ENCODE measurements at places on chromosomes 3 and 15.
A peak's percentile ranks its signal among the peaks of the same experiment; 100 is the strongest.

DNA sequence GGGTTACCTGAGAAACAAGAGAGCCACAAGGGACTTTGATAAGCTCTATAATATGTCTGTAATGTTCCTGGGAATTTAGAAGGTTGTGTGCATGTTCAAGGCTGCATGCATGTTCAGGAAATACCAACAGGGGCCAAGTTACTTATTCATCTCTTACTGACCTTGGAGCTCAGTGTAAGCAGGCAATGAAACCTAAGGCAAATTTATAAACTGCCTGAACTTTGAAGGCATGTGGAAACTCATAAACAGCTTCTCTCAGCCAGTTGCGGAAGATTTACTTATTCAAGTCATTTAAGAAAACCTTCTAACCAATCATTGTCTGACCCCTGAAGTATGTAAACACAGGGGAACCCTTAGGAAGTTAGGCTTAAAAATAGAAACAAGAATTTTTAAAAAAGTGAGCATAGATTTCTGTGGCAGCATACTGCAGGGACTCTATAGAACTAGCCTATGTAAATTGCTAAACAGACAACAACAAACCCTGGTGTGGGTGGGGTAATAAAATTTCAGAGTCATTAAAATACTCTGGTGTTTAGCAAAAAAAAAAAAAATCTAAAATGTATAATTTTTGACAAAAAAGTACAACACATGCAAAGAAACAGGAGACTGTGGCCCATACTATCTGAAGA is 57.2 kb downstream of the SLC15A2 start:
- DNase-seq: no peak

DNA sequence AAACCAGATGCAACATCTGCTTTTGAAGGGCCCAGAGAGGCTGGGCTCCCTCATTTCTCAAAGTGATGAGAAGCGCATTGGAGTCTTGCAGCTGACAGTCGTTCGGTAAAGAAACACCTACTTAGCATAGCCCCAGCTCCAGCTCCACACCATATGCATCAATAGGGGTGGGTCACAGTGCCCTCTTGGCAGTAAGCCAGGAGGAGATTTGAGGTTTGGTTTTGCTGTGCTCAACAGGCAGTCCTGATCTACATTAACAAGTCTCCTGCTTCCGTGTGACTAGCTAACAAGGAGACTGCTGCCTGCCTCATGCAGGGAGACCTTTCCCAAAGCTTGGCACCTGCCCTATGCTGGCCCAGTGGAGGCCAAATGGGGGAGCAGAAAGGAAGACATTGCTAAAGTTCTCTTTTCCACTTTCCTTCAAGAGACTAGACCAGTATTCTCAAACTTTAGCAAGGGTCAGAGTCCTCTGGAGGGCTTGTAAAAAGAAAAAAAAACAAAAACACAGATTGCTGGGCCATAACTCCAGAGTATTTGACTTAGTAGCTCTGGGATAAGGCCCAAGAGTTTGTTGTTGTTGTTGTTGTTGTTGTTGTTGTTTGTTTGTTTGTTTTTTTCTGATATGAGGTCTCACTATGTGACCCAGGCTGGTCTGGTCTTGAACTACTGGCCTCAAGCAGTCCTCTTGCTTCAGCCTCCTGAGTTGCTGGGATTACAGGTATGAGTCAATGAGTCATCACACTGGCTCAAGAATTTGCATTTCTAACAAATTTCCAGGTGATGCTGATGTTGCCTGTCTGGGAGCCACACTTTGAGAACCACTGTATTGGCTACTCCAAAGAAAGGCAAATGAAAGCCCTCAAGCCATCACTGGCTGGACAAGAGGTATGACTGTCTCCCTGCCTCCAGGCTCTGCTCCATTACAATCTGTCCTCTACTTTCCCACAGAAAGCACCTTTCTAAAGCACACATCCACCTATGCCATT is 294.9 kb downstream of the RORA start:
- no peak for DNase-seq

DNA sequence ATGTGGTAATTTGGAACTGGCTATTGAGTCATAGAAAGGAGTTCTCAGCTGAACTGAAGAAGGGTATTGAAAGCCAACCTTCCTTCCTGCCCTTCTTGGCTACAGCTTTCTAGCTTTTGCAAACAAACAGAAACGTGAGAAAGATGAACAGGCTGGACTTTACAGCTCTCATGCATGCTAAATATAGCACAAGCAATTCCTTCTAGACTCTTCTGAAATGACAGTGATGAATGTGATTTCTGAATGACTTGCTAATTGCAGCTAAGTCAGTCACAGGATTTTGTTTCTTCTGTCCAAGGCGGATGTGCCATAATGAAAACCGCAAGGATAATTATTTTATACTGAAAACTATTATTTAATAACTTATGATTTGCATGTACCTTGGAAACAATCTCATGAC is 36.3 kb downstream of the BCHE start:
- DNase-seq: no peak

- peak; percentile 37 for DNase-seq
Observed at GRCh38 chr3:72011485-72011884, 226.5 kb upstream of the PROK2 start.

DNA sequence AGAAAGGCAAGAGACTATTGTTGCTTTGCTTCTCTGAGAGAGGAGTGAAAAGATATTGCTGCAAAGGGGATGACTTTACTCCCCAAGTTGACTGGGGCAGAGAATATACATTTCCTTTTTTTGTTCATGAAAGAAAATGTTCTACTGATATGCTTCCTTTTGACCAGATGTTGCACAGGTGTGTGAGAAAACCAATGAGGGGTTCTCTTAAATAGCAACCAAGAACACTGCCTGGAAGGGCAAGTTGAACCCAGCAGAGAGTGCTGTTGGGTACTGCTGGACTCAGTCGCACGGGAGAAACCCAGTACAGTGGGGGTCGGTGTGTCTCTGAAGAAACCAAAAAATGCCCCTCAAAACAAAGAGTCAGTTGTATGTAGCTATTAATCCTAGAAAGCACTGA is 101.2 kb downstream of the CHST2 start:
- DNase-seq: no peak

DNA sequence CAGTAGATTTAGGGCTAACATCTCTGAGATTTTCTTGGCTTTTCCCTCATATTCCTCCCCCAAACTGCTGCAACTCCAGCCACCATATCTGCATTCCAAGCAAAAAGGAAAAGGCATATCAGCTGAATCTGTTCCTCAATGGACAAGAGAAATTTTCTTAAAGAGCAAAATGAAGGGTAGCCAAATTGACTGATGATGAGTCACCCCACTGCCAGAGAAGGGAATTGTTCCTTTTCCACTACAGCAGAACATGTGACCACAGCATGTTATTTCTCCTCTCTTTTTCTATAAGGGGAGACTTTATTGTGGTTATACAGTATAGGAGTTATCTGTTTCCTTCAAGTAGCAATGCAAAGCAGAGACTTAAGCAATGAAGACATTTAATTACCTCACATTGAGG is 172.5 kb downstream of the MTHFS start:
- DNase-seq: no peak

GRCh38 chr3:5057272-5057671 is 64.8 kb upstream of the ARL8B start:
- DNase-seq: no peak

- DNase-seq: no peak
Observed at GRCh38 chr3:5754602-5755001, 567.1 kb downstream of the EDEM1 start.

- no peak for DNase-seq
Observed at GRCh38 chr3:29153811-29154210, 127.1 kb upstream of the RBMS3 start.

GRCh38 chr3:123350971-123351370 is 97.9 kb downstream of the ADCY5 start:
- no peak for DNase-seq

DNA sequence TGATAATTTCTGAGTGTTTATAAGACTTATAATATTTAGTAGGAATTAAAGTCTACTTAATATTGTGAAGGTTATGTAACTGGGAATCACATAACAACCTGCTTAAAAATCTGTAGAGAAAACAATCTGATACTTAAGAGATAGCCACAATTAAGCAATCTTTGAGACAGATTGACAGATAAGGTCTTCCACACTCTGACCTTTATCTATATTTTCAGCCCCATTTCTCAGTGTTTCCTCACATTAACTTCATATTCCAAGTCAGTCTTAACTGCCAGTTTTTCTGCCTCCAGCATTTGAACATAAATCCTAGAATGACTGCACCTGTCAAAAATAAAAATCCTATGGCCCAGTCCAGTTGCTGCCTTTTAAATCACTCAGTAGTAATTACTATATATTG is 423.2 kb downstream of the PYDC2 start:
- DNase-seq: no peak

GRCh38 chr15:25170113-25170731 is 215.4 kb downstream of the SNRPN start:
- DNase-seq: no peak

DNA sequence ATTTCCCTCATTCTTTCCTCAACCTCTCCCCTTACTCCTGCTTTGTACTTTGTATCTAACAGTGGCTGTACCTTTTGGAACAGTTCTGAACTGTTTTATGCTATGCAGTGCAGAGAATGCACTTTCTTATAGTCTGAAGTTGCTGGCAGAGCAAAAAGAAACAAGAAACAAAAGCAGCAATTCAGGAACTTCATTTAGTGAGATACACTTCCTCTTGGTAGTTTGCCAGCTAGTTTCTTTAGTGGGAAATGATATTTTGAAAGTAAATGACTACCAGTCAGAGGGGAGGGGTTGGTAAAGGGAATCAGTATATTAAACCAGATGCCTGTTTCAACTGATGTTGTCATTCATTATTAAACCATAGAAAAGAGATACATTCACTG is 55.0 kb upstream of the CHD2 start:
- no peak for DNase-seq

GRCh38 chr3:195873971-195874370 is 34.4 kb downstream of the TNK2 start:
- no peak for DNase-seq

DNA sequence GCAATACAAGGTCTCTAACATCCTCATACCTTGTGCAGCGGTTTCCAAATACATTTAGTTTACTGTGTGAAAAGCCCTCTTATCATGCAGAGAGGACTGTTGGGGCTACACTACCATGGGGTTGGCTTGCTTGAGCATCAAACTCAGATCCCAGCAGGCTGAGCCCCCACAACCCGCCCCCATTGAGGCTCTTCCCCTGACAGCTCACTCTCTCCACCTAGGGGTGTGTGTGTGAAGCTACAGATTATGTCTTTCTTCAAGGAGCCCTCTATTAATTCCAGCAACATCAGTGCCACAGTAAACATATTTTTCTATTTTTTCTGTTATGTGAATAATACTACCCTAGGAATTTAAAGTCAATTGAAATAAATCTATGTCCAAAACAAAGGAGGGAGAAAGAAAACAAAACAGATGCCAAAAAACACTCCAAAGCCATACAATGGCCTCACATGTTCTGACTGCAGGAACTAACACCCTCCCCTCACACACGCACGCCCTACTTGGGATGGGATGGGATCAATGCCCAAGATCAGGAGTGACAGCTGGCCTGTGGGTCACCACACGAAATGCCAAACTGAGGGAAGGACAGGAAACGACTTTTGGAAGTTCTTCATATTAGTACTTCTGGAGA is 14.7 kb downstream of the TM4SF4 start:
- peak; percentile 67 for DNase-seq

DNA sequence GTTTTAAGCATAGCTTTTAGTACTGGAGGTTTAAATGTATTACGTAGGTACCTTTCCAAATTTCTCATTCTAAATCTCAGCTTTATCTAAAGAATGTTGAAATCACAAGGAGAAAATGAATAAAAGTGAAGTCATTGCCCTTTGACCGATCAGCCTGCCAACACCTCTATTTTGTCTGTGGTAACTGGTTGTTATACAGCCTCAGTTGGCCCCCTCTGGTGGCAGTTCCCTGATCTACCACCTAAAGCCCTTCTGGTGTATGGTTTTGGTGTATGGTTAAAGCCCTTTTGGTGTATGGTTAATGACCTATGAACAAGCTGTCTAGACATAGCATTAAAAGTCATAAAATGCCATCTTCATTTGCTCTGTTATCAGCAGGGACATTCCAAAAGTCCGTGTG is 378.2 kb upstream of the AZI2 start:
- peak; percentile 80 for DNase-seq

DNA sequence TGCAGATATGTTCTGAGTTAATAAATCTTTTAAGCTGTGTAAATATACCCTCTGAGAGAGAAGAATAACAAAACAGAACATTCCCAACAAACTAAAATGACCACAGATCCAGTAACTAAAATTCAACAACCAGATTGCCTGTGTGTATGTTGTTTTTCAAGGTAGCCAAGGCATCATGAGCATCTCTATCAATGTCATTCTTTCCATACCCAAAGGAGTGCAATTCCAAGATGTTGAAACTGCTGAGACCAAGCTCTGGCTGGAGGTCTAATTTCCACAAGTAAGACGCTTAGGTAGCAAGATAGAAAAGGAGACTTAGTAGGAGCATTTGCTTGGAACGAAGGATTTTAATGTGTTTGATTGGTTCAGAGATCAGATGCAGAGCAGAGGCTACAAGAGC is 276.3 kb downstream of the RBMS3 start:
- no peak for DNase-seq

- no peak for DNase-seq
Observed at GRCh38 chr3:165744025-165744424, 93.2 kb downstream of the BCHE start.

GRCh38 chr15:79432345-79433275 is 474 bp downstream of the MINAR1 start:
- DNase-seq: peak; percentile 65

- no peak for DNase-seq
Observed at GRCh38 chr15:45710657-45711056, 75.8 kb downstream of the SQOR start.

DNA sequence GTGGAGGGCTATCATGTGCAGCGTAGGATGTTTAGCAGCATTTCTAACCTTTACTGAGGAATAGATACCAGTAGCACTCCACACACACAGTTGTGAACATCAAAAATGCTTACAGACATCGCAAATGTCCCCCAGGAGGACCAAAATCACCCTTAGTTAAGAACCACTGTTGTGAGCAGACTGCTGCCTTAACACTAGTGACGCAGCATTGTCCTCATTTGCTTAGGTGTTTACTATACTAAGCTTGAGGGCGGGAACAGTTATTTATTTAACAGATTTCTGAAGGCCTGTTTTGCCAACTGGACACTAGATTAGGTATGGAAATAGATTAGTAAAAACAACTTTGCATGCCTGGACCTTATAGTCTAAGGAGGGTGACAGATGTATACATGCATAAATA is 2.3 kb downstream of the PPP2R3A start:
- no peak for DNase-seq

DNA sequence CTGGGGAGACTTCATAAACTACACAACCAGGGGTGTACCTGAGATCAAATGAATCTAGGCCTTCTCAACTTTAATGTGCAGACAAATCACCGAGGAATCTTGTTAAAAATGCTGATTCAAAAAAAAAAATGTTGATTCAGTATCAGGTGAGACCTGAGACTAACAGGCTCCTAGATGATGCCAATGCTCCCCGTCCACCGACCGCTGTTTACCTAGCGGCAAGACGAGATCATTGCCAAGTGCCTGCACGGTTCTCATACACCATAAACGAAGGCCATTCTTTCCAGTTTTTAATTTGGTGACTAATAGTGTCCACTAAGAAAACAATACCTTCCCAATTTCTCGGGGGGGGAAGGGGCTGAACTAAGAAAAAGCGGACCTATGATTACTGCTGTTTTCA is 2.5 kb upstream of the FSIP1 start:
- no peak for DNase-seq

Data from iPS-NIHi11 (cell line).